ENCODE measurements at places on chromosomes 12 and 14.
A peak's percentile ranks its signal among the peaks of the same experiment; 100 is the strongest.

- peak; percentile 18 for DNase-seq
Measured at GRCh38 chr14:34043627-34044372, 92.9 kb upstream of the EGLN3 start.

- no peak for DNase-seq
Measured at GRCh38 chr12:31887109-31887811, 72.0 kb upstream of the RESF1 start.

GRCh38 chr12:79452906-79453305 is 237.9 kb downstream of the PAWR start:
- no peak for DNase-seq

DNA sequence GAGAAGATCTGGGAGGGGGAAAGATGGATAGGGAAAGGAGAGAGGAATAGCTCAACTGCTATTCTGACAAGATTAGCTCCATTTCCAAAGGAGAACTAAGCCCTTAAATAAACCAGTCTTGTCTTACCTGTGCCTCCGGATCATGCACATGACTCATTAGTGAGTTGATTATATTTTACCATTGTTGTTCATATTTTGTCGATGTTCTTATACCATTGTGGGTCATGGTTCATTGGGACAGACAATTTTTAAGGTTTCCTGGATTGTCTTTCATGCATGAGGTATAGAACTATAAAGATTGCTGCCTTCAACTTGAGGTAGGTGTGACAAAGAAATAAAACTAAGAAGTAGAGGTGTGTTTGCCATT is 243.0 kb upstream of the ATP2B1 start:
- DNase-seq, result no peak

- no peak for DNase-seq
Measured at GRCh38 chr12:95365912-95366311, 108.0 kb upstream of the METAP2 start.

DNA sequence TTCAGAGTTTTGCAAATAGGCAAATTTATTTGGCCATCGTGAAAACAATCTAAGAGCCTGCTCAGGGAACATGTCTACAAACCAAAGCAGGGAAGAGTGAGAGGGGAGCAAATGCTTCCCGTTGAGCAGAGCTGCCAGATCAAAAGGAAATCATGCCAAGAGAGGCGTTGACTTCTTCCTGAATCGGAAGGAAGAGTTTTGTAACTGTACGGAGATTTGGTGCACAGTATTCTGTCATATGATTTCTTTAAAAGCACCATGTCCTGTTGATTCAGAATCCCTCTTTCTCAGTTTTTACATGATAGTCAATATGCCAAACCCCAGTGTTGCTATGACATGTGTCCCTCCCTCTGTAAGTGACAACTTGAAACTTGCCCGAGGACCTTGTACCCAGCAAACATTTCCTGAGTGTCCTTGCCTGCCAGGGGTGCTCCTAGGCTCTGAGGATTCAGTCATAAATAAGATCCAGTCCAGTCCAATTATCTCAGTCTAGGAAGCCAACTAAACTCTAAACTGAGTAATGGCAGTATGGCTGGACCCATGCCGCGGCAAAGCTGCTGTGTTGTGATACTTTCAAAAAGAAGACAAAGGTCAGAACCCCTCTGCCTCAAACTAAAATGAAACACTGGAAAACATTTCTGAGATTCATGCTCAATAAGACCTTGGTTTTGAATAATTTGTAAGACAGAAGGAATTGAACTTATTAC is 300.1 kb upstream of the FKBP4 start:
- DNase-seq, result no peak

- no peak for DNase-seq
Measured at GRCh38 chr12:117037289-117038022, 61.8 kb downstream of the TESC start.

DNA sequence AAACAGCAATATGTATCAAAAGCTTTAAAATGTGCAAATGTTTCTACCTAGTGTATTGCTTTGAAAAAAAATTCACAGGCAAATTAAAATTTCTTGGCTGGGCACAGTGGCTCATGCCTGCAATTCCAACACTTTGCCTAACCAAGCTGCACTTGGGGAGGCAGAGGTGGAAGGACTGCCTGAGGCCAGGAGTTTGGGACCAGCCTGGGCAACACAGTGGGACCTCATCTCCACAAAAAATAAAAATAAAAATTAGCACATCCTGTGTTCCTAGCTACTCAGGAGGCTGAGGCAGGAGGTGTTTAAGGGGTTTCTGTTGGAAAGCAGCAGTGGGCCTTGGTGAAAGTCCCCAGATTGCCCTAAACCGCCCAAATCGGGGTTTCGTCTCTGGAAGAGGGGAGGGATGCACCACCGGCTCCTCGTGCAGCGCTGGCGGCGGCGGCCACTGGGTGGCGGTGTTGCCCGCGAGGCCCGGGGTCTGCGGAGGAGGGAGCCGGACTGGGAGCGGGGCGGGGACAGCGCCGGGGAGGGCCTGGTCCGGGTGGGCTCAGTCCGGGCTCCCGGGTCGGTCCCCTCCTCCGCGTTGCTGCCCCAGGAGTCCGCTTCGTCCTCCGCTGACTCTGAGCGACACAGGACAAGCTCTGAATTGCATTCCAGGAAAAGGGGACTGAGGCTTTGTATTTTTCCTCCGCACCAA is 265.6 kb downstream of the AACS start:
- DNase-seq, result no peak

GRCh38 chr12:41606468-41607445 is 418.6 kb downstream of the PDZRN4 start:
- no peak for DNase-seq

- DNase-seq, result no peak
Measured at GRCh38 chr12:98838231-98838647, 193.1 kb downstream of the APAF1 start.

- DNase-seq, result no peak
Measured at GRCh38 chr12:100859063-100859627, 64.6 kb downstream of the ANO4 start.

DNA sequence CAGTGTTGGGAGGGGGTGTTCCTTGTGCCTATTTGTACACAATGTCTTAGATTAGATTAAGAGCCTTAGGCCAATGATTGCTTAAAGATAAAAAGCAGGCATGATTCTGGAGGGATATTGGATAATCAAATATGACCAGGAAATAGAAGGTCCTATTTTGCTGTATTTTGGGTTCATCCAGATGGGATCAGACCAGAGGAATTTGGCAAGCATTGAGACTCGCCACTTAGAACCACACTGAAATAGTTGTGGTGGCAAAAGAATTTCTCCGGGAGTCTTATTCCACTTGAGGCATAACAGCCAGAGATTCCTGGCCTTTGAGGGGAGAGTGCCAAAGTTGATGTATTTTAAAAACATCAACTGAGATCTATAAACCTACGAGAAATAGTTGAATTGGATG is 327.2 kb downstream of the RAD51B start:
- no peak for DNase-seq

- DNase-seq, result no peak
Measured at GRCh38 chr12:11743423-11744409, 94.2 kb downstream of the ETV6 start.

- no peak for DNase-seq
Measured at GRCh38 chr12:70290116-70290515, 46.9 kb downstream of the CNOT2 start.

DNA sequence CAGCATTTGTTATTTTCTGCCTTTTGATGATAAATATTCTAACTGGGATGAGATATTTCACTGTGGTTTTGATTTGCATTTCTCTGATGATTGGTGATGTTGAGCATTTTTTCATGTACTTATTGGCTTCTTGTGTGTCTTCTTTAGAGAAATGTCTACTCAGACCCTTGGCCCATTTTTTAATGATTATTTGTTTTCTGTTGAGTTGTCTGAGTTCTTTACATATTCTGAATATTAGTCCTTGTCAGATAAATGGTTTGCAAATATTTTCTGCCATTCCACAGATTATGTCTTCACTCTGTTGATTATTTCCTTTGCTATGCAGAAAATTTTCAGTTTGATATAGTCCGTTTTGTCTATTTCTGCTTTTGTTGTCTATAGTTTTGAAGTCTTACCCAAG is 317.0 kb downstream of the CEP128 start:
- DNase-seq, result no peak

- no peak for DNase-seq
Measured at GRCh38 chr12:122788387-122788786, 14.0 kb downstream of the CCDC62 start.

DNA sequence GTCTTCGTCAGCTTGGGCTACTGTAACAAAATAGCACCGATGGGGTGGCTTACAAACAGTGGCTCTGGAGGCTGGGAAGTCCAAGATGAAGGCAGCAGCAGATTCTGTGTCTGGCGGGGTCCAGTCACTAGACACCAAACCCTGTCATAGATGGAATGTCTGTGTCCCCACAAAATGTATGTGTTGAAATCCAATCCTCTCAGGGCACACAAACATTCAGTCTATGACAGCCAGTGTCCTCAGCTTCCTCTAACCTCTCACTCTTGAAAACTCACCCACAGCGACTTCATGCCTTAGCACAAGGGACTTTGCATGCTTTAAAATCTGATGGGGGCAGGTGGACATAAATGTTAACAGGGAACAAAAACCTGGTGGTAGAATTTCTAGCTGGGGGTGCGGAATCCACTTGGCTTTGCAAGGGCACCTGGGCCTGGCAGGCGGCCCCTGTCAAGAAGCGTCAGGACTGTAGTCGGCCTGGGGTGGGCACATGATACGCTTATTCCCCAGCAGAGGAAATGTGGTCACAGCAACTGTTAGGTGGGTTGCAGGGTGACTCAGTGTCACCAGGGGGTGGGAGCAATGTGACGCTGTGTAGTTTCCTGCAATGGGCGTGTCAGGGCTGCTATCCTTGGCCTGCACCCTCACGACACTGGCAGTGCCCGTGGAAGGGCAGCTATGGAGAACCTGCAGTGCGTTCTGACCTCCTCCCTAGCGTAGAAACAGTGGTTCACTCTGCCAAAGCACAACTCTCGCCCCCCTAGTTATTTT is 17.7 kb downstream of the RIN3 start:
- no peak for DNase-seq

DNA sequence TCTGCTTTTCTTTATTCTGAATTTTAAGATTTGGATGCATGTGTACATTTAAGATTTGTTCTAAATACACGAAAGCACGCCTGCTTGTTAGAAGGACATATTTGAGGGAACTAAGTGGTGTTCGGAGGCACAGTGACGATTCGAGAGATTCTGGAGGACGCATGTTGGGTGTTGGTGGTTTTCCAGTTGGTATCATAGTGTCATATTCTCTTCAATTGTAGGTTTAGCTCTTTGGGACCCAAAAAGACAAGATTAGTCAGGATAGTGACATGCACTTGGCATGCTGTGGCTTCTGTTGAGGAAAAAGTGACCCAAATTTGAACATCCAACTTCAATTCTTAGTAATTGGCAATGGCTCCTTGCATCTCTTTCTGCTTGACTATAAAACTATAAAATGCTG is 30.1 kb downstream of the PRKCH start:
- no peak for DNase-seq

DNA sequence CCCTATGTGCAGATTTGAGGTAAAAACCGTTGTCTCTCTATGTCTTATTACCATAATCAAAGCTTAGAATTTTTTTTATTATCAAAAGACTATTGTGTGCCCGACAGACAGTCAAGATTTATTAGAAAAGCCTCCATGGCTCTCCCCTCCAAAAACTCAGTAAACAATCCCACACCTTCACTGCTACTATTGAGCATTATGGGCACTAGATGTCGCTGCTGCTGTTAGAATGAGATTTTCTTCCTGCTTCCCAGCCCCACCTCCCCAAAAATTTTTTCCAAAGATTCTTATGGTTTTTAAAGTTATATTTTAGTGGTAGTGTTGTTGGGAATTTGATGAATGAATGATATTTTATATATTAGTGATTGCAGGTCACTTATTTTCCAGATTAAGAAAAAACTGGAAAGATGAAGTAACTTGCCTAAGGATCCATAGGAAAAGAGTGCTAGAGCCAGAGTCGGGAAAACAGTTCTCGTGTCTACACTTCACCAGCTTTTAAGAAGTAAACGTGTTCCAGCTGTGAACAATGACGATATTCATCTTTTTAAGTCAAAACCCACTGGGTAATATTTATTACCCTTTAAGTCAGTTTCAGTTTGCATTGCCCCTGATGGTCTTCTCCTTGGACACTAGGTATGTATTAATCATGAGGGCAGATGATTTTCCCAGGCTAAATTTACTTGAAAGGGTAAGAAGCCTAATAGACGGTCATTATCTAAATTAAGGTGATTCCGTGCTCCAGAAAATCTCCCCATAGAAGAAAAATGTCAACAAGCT is 12.2 kb upstream of the FOXG1 start:
- DNase-seq, result no peak

DNA sequence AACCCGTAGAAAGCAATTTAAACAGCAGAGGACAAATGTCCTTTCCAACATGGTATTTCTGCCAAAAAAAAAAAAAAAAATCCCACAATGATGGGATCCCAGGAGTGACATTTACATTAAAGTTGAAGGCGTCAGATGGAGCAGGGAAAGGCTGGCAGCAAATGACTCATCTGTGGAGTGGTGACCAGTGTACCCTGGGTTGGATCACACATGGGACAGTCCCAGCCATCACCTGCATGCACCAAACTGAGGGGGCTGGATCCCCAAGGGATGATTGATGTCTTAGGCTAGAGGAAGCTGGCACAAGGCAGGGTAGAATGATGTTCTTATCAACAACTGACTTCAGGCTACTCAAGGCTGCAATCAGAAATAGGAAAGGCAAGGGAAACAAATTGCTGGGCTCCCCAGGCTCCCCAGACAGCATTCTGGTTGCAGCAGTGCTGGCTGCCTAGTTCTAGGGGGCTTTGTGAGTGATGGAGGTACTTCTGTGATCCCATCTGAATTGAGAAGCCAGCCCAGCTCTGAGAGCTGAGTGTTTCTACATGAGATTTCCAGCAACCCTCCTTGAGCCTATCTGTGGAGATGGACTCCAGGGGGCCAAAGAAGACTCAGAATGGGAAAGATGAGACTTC is 117.9 kb downstream of the DPF3 start:
- DNase-seq, result no peak

DNA sequence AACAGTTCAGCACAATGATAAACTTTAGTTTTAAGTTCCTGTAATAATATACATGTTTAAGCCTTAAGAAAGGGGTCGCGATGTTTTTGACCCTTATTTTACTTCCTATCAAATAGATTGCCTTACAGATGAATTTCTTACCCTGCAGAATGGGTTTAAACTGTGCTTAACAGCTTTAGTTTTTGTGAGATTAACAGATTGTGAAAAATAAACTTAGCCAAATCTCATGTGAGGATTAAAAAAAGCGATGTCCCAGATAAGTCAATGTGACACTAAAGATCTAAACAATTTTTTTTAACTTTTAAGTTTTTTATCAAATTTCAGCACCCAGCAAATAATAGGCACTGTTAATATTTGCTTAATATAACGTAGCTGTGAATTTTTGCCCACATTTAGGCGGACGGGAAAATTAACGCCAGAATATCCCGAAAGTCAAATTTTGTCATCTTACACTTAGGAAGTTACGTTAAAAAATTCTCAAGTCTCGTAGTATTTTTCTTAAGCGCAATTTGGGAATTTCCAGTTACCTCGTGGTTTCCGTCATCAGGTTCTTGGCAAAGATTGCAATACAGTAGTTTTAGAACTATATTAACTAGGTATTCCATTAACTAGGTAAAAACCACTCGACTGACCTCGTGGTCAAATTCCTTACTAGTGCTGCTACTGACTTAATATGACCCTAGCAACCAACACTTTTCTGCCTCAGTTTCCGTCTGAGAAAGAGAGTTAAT is 1.2 kb downstream of the HNRNPC start:
- DNase-seq, result no peak

All from stimulated activated CD4-positive, alpha-beta T cell treated with anti-CD3 and anti-CD28 coated beads, TNF-alpha, amount 100 ng/mL, for 1 hour (primary cell).